Retinal pigment epithelial cell (primary cell): ENCODE measurements at places on chromosomes 3 and 15.
A peak's percentile ranks its signal among the peaks of the same experiment; 100 is the strongest.

DNA sequence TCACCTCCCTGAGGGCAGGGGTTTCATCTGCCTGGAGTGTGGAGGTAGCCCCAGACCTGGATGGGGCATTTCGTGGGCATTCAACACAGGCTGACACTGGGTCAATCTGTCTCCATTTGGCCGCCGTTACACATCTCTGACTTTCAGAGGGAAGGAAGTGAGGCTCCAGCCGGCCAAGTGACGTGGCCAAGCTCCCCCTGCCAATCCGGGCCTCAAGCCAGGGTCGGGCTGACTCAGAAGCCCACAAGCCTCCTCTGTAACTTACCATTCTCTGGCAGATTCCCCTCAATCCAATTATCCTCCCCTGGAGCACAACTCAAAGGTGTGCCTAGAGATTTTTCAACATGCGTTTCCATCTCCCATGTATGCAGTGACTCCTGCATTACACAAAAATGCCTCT, 227.6 kb downstream of the KLF13 start:
- DNase-seq = no peak

GRCh38 chr3:146598535-146598934, 6.6 kb downstream of the PLSCR5 start:
- no peak for DNase-seq

GRCh38 chr3:63470745-63471144, 181.7 kb upstream of the SNTN start:
- no peak for DNase-seq

- no peak for DNase-seq
These were observed 68.1 kb upstream of the PFN2 start for GRCh38 chr3:150038830-150039229.

DNA sequence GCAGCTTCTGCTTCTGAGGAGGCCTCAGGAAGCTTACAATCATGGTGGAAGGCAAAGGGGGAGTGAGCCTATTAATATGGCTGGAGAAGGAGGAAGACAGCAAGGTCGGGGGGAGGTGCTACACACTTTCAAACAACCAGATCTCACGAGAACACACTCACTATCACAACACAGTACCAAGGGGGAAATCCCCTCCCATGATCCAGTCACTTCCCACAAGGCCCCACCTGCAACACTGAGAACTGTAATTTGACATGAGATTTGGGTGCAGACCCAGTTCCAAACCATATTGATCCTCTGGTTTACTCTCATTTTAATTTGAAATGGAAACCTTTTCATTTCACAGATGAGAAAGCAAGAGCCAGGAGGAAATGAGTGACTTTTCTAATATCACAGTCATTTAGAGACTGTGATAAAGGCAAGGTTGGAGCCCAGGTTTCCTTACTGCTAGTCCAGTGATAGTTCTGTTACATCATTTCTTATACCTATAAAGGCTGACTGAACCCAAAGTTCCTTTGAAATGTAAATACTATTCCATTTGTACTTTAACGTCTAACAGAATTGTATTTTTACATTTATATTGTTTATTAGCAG, 105.8 kb upstream of the GAP43 start:
- no peak for DNase-seq

GRCh38 chr3:53764026-53764775, 82.0 kb downstream of the CHDH start:
- DNase-seq = no peak

DNA sequence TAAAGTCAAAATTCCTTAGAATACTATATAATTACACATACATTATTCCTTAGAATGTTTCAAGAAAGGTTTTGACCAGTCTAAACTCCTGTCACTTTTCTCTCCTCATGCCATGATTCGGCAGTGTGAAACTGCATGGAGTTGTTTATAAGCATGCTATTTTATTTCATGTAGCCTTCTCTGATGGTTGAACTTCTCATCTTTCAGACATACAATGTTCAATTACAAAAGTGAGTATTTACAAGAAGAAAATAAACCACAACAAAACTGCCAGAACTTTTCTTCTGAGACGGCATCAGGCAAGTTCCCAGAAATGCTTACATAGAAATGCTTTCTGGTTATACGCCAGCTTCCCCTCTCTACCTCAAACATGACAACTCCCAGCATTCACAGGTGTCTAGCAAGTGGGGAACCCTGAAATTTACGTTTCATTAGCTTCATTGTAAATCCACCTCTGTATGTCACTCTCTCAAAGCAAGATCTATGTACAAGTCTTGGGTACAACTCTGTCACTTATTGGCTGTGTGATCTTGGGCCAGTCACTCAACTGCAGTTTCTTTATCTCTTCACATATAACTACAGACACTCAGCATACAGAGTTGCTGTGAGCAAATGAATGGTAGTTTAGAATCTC, 42.7 kb downstream of the HDGFL3 start:
- DNase-seq = no peak

DNA sequence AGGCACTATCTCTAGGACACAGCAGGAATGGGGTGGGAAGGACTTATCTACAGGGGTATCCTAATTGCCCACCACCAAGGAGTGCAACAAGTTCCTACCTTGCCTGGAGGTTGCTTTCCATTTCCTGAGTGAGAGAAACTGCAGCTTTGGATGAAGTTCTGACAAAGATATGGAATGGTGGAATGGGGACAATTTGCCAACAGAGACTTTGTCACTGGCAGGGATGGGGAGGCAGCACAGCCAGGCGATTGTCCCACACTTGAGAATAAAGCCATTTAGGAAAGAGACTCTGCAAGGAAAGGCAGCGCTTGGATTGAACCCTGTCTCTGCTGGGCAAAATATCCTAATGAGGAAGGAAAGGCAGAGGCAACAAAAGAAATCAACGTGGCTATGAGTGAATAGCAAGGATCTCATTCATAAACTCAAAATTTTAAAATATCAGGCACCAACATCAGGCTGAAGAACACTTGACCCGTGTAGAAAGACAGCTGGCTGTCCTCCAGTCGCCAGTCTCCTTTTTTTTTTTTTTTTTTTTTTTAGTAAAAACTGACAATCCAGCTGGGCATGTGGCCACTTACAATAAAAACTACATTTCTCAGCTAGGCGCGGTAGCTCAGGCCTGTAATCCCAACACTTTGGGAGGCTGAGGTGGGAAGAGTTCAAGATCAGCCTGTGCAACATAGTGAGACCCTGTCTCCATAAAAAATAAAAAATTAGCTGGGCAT, 31.6 kb upstream of the PDE8A start:
- DNase-seq = no peak

GRCh38 chr3:72340476-72341379, 507.5 kb downstream of the SHQ1 start:
- DNase-seq = peak; percentile 78

DNA sequence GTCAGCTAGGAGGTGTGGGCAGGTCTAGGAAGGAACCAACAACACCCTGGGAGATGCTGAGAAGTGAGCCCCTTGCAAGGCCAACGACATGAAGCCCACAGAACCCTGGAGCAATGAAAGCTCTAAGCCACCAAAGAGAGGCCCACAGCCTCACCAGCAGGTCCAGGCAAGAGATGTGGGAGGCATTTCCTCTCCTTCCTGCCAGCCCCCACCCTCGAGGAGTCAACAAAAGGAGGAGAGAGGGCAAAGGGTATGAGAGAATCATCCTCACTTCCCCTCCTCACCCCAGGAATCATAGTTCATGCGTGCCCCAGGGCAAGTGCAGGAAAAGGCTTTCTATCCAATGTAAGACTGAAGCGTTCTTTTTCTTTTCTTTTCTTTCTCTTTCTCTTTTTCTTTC, 195.8 kb downstream of the SHQ1 start:
- no peak for DNase-seq

DNA sequence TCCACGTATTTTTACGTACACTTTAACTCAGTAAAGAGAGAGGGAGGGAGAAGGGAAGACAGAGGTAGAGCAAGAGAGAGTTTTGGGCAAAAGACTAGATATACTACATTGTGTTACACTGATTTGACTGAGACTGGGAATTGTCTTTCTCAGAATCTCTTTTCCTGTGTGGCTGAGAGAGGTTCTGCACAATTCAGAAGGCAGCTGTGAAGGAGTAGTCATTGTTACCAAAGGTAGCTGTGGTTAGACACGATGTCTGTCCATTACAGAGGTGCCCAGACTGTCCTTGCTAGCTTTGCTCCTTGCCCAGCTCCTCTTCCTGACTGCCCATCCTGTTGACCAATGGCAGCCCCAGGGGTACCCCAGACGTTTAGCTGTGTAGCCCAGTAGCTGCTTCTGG, 577.5 kb upstream of the CBLB start:
- no peak for DNase-seq

- peak; percentile 69 for DNase-seq
These were observed 46.8 kb downstream of the EOMES start for GRCh38 chr3:27675287-27675686.

- no peak for DNase-seq
These were observed 183.0 kb upstream of the TMCO5A start for GRCh38 chr15:37751401-37751800.

DNA sequence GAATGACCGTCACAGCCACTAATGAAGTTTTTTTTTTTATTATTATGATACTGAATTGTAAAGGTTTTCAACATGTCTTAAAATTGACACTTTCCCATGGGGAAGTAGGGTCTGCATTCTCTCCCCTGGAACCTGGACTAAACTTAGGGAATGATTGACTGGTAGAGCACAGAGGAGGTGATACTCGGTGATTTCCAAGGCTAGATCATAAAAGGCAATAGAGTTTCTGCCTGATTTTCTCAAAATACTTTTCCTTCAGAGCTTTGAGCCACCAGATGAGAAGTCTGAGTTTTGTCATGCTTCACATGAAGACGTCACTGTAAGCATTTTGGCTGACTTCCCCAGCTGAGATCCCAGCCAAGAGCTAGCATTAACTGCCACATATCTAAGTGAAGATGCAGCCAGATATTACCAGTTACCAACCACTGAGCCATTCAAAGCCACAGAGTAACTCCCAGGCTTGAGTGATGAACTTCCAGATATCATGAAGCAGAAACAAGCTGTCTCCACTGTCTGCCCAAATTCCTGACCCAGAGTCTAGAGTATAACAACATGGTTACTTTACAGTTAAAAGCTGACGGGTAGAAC, 105.8 kb downstream of the LSAMP start:
- no peak for DNase-seq

DNA sequence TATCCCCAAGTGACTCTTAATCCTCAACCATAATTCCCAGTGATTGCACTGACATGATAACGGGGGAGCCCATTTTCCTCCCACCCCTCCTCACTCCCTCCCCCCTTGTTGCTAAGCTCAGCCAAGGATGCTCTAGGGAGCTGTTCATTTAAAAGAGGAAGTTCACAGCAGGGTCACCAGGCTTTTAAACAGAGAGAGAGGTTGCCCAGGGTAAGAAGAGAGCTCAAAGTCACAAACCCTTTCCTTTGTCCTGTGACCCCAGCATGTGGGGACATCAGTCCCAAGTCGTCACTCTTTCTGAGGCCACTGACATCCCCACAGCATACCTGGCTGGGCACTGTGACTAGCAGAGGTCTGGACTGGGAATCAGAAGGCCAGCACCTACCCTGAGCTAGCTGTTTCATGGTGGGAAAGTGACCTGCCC, 144.1 kb downstream of the RORA start:
- no peak for DNase-seq

- no peak for DNase-seq
These were observed 639.7 kb upstream of the NR2F2 start for GRCh38 chr15:95690631-95691340.

DNA sequence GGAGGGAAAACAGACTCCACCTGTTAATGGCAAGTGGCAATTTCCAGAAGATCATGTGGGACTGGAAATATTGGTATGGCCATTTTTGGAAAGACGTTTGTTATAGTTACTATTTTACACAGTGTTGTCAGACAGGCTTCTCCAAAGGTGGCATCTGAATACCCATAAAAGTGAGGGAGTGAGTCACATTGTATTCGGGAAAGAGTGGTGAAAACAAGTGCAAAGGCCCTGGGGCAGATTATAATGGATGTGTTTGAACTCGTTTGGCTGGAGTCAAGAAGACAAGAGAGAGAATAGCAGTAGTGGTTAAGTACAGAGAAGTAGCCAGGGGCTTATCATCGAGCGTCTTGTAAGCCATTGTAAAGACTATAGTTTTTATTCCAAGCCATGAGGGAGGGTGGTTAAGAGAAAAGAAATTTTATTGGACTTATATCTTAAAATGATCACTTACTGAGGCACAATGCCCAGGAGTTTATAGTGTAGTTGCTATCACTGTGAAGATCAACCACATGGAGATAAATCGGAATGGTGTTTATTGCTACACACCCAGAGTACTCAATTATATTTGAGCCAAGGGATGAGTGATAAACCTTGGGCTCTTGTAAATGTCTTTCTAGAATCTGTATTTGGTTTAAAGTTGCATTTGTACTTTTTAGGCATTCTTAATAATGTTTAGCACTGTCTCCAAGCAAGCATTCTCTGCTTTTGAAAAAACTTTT, 212.8 kb upstream of the KBTBD8 start:
- DNase-seq = no peak

GRCh38 chr3:197298945-197299854, 788 bp upstream of the DLG1 start:
- DNase-seq = no peak

DNA sequence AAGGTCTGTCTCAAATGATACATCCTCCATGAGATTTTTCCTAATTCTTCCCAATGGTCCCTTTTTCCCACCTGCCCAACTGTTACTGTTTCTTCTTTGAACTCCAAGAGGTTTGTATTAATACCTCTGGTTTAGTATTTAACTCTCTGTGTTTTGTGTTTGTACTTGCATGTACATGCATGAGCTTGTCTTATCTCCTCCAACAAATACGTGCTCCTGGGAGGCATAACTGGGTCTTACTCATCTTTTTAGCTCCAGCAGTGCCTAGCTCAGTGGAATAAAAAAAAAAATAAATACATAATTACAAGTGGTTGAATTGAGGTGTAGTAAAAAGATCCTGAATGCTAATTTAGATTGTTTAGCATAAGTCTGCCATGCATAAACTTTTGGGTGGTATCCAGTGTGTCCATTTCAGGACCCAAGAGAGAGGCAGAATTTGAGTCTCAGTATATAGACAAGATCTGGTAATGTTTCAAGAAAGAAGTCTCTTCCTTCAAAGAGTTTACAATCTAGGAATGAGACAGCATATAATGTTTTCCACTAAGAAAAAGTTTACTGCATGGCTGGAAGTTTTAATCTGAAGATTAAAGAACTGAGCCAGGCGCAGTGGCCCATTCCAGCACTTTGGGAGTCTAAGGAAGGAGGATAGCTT, 1.7 kb upstream of the LYSMD2 start:
- no peak for DNase-seq

DNA sequence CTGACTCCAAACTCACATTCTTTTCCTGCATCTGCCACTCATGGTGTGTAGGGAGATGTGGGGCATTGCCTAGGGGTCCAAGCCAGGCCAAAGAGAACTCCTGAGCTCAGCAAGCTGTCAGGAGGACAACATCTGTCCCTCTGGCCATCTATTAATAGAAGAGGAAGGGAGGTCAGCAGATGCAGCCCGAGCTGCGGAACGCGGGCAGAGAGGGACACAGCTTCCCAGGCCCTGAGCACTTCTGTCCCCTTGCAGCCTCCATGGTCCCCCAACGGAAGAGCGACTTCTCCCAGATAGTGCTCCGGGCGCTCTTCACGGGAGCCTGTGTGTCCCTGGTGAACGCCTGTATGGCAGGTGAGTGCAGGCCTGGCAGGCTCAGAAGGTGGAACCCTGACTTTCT, 37.3 kb upstream of the PDE8A start:
- DNase-seq = no peak
